ENCODE measurements at places on chromosomes 5 and 9. TPM values are rescaled to one million over a fixed set of nuclear protein-coding genes. Genes with fewer than 3 reads are reported as not detected.

Gene UNC13B
- total RNA-seq = 48.2 TPM

Gene FOXD4L4
- total RNA-seq = 0.26 TPM

Gene ANKRD31
- 0.13 TPM for total RNA-seq

Gene IL9
- total RNA-seq = not detected

Gene HSPB3
- not detected for total RNA-seq

Gene DAB2
- total RNA-seq = 2.3 TPM

- no peaks in the 10 kb centered on the region for H3K4me1 ChIP-seq
- H3K27ac ChIP-seq = no peak overlapping the region
- no peaks in the 10 kb centered on the region for H3K36me3 ChIP-seq
- H3K4me3 ChIP-seq = no peak overlapping the region
Observed at GRCh38 chr5:54367844-54368243, 57.5 kb upstream of the ARL15 start.

- H3K4me3 ChIP-seq = no peak overlapping the region
- H3K27ac ChIP-seq = no peak overlapping the region
- DNase-seq = no peak
- no peaks in the 10 kb centered on the region for H3K27me3 ChIP-seq
Observed at GRCh38 chr5:35902046-35902672, 36.3 kb downstream of the CAPSL start.

DNA sequence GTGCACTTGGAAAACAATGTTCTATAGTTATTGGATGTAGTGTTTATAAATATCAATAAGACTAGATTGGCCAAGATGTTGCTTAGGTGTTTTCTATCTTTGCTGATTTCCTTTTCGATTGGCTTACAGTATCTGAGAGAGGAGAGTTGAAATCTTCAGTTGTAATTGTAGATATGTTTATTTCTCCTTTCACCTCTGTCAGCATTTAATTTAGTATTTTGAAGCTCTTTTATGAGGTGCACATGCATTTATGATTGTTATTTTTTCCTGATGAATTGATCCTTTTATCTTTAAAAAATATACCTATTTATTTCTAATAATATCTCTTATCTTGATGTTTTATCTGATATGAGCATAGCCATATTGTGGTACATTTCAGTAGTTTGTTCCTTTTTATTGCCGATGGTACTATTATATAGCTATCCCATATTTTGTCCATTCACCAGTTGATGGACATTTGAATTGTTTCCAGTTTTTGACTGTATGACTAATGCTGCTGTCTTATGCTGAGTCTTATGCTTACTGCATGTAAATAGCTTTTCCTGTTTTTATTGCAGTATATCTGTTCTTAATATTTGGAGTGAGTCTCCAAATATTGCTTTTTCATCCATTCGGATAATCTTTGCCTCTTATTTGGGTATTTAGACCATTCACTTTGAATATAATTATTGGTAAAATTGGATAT, 34.7 kb downstream of the ERCC6L2 start:
- no peaks in the 10 kb centered on the region for H3K4me1 ChIP-seq
- H3K36me3 ChIP-seq = no peaks in the 10 kb centered on the region
- H3K4me3 ChIP-seq = no peak overlapping the region
- no peak overlapping the region for H3K27ac ChIP-seq

DNA sequence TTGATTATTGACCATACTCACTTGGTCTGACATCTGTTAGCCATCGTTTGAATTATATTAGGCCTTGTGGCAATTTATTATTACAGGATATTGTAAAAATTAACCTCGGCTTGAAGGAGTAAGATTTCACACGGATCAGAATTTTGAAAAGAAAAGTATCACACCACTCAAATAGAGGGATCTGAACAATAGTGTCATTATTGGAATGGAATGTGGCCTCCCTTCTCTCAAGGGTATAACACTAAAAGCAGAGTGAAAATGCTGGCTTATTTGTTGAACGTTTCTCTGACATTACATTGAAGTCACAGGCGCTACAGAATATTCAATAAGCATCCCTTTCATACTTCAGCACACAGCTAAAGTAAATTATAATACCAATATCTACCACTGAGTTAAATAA, 509.3 kb downstream of the CTNND2 start:
- no peaks in the 10 kb centered on the region for H3K36me3 ChIP-seq
- no peaks in the 10 kb centered on the region for H3K4me1 ChIP-seq
- H3K4me3 ChIP-seq = no peak overlapping the region
- no peak for DNase-seq

- H3K27me3 ChIP-seq = no peaks in the 10 kb centered on the region
- H3K36me3 ChIP-seq = peaks cover 39% of the 10 kb centered on the region
- no peak for DNase-seq
- no peak overlapping the region for H3K4me3 ChIP-seq
- H3K4me1 ChIP-seq = no peaks in the 10 kb centered on the region
Observed at GRCh38 chr5:65821966-65822365, 100.0 kb downstream of the NLN start.

GRCh38 chr5:177439518-177440053, 7.0 kb upstream of the PRR7 start:
- H3K27me3 ChIP-seq = no peaks in the 10 kb centered on the region
- no peak overlapping the region for H3K27ac ChIP-seq
- H3K4me1 ChIP-seq = no peaks in the 10 kb centered on the region
- peaks cover 24% of the 10 kb centered on the region for H3K36me3 ChIP-seq

DNA sequence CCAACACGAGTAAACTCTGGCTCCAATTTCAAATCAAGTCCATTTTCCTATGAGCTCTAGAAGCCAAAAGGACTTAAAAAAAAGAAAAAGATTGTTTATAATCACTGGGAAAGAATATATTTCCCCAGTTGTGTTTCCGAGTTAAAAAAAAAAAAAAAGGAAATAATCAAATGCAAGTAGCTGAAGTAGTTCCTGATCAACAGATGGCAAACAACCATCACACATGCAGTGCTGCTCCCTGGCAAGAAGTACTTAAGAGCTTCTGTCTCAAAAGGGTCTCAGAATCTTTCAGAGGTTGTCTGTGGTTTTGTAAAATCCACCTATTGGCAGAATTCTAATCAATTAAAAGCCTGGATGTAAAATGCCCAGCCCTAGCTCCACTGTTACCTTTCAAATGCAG, 387.9 kb downstream of the RAB3C start:
- H3K4me3 ChIP-seq = no peak overlapping the region
- no peaks in the 10 kb centered on the region for H3K4me1 ChIP-seq
- DNase-seq = no peak
- H3K27me3 ChIP-seq = no peaks in the 10 kb centered on the region
- no peak overlapping the region for H3K27ac ChIP-seq

DNA sequence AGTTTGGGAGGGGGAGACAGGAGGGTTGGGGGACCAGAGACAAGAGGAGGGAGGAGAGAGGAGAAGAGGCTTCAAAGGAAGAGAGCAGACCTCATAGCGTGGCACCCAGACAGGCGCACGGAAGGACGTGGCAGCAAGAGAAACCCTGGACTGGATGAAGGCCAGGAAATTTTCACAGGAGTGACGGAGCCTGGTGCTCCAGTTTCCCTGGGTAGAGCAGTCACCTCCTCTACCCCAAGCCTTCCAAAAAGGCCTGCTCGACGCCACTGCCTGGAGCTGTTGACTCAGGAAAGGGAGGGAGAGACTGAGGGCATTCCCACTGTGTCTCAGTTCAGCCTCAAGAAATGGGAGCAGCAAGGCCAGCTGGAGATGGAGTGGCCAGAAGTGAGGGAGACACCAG, 19.3 kb downstream of the AK8 start:
- no peaks in the 10 kb centered on the region for H3K4me1 ChIP-seq
- no peak overlapping the region for H3K4me3 ChIP-seq
- no peaks in the 10 kb centered on the region for H3K36me3 ChIP-seq
- H3K27ac ChIP-seq = no peak overlapping the region
- no peaks in the 10 kb centered on the region for H3K27me3 ChIP-seq

- H3K36me3 ChIP-seq = no peaks in the 10 kb centered on the region
- no peak for DNase-seq
- H3K4me1 ChIP-seq = no peaks in the 10 kb centered on the region
- no peak overlapping the region for H3K4me3 ChIP-seq
Observed at GRCh38 chr9:94668418-94668927, 29.2 kb upstream of the FBP1 start.

DNA sequence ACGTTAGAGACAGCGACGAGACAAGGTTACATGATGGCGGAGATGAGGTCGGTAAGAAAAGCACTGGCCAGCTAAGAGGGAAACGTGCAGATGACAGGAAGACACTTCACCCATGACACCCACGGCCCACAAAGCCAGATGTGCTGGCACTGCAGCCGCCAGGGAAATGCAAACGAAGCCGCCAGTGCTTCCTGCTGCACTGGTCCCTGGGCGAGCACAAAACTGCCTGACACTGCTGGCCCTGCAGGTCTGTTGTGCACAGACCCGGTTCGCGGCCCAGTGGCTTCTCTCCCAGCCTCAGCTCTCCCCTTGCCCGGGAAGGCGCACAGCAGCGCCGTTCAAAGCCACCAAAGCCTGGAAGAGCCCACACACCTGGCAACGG, 20.3 kb downstream of the QSOX2 start:
- H3K4me1 ChIP-seq = no peaks in the 10 kb centered on the region
- H3K36me3 ChIP-seq = peaks cover 15% of the 10 kb centered on the region
- H3K4me3 ChIP-seq = no peak overlapping the region
- H3K27me3 ChIP-seq = no peaks in the 10 kb centered on the region

DNA sequence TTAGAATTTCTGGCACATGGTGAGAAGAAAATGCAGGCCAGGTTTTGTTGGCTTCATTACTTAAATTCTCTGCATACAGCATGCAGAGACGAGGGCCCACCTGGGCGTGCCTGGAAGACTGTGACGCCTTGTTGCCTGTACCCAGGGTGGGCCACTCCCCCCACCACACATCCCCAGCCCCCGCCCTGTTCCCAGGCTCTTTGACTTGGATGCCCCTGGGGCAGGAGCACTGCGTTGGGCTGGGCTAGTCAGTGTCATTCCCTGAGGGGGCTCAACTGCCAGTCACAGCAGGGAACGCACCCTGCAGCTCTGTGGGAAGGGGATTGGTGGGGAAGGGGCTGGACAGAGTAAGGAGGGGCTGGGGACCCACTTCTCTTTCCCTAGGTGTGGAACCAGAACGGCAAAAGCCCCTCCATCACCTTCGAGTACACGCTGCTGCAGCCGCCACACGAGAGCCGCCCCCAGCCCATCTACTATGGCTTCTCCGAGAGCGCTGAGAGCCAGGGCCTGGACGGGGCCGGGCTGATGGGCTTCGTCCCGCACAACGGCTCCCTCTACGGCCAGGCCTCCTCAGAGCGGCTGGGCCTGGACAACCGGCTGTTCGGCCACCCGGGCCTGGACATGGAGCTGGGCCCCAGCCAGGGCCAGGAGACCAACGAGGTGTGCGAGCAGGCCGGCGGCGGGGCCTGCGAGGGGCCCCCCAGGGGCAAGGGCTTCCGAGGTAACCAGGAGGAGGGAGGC, 19.6 kb downstream of the ADAMTSL2 start:
- H3K36me3 ChIP-seq = no peaks in the 10 kb centered on the region
- peaks cover 2% of the 10 kb centered on the region for H3K4me1 ChIP-seq
- no peak overlapping the region for H3K4me3 ChIP-seq
- DNase-seq = peak; percentile 64
- H3K27ac ChIP-seq = no peak overlapping the region

GRCh38 chr9:7079051-7079450, 321.3 kb downstream of the KDM4C start:
- H3K4me3 ChIP-seq = no peak overlapping the region
- no peaks in the 10 kb centered on the region for H3K4me1 ChIP-seq
- H3K27me3 ChIP-seq = no peaks in the 10 kb centered on the region
- H3K36me3 ChIP-seq = no peaks in the 10 kb centered on the region

GRCh38 chr9:89731262-89732182, 126.7 kb downstream of the GADD45G start:
- H3K36me3 ChIP-seq = no peaks in the 10 kb centered on the region
- no peaks in the 10 kb centered on the region for H3K27me3 ChIP-seq
- DNase-seq = no peak
- H3K4me3 ChIP-seq = no peak overlapping the region
- H3K27ac ChIP-seq = no peak overlapping the region

GRCh38 chr9:136564379-136564988, 18.6 kb upstream of the NOTCH1 start:
- H3K27me3 ChIP-seq = no peaks in the 10 kb centered on the region
- peaks cover 14% of the 10 kb centered on the region for H3K36me3 ChIP-seq
- no peaks in the 10 kb centered on the region for H3K4me1 ChIP-seq
- DNase-seq = no peak

GRCh38 chr5:61052882-61053281, 107.9 kb downstream of the NDUFAF2 start:
- H3K27me3 ChIP-seq = no peaks in the 10 kb centered on the region
- H3K4me1 ChIP-seq = 0 out of 2 replicates have a peak, but pooled peaks cover 2% of the 10 kb centered on the region
- H3K4me3 ChIP-seq = no peak overlapping the region
- H3K36me3 ChIP-seq = no peaks in the 10 kb centered on the region
- no peak overlapping the region for H3K27ac ChIP-seq

GRCh38 chr9:98024702-98025101, 31.8 kb upstream of the NANS start:
- H3K36me3 ChIP-seq = no peaks in the 10 kb centered on the region
- DNase-seq = no peak

- H3K4me3 ChIP-seq = no peak overlapping the region
- H3K36me3 ChIP-seq = no peaks in the 10 kb centered on the region
- H3K27me3 ChIP-seq = no peaks in the 10 kb centered on the region
- peak; percentile 28 for DNase-seq
- no peaks in the 10 kb centered on the region for H3K4me1 ChIP-seq
Observed at GRCh38 chr5:132265336-132266030, 8.0 kb downstream of the PDLIM4 start.

- H3K36me3 ChIP-seq = no peaks in the 10 kb centered on the region
- no peak overlapping the region for H3K27ac ChIP-seq
- DNase-seq = no peak
- H3K4me1 ChIP-seq = no peaks in the 10 kb centered on the region
Observed at GRCh38 chr5:144187699-144188294, 17.1 kb downstream of the KCTD16 start.

GRCh38 chr5:151141535-151141934, 16.0 kb downstream of the ANXA6 start:
- H3K27ac ChIP-seq = no peak overlapping the region
- peaks cover 5% of the 10 kb centered on the region for H3K4me1 ChIP-seq
- H3K4me3 ChIP-seq = peak overlapping the region; percentile 27
- H3K27me3 ChIP-seq = no peaks in the 10 kb centered on the region

DNA sequence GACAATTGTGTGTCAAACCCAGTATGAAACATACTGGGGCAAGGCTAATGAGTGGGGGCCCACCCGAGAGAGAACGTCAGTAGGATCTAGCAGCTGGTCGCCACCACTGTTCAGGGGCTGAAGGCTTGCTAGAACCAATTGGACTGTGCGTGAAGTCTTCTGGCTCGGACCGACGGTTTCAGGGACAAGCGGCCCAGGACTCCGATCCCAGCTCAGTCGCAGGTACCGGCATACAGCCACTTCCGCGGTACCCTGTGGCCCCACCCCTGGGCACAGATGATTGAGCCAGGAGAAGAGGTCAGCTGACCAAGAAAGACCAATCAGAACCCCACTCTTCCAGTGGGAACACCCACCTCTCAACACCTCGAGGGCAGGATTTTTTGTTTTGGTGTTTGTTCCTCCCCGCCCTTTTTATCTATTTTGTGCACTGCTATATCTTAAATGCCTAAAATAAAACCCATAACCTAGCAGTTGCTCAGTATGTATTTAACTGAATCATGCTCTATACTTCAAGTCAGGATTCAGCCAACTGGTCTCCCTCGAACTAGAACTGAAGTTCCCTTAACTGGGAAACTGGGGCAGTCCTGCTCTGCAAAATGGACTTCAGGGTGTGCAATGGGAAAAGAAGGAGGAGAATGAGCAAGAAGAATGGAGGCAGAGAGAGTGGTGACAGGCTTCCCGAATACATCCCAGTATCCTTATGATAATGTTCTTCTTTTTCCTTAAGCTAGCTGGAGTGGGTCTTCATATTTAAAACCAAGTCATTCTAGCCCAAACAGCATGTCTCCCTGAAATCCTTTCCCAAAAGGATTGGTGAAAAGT, 21.1 kb upstream of the CPEB4 start:
- no peaks in the 10 kb centered on the region for H3K36me3 ChIP-seq
- H3K4me3 ChIP-seq = no peak overlapping the region
- H3K27me3 ChIP-seq = no peaks in the 10 kb centered on the region
- H3K4me1 ChIP-seq = no peaks in the 10 kb centered on the region
- DNase-seq = no peak
- H3K27ac ChIP-seq = no peak overlapping the region

All from H9 (cell line).